Glomerular endothelial cell (primary cell): ENCODE measurements at places on chromosomes 6 and 20.

GRCh38 chr6:87661016-87661415 lies 41.0 kb downstream of the AKIRIN2 start:
- no peak for DNase-seq

DNA sequence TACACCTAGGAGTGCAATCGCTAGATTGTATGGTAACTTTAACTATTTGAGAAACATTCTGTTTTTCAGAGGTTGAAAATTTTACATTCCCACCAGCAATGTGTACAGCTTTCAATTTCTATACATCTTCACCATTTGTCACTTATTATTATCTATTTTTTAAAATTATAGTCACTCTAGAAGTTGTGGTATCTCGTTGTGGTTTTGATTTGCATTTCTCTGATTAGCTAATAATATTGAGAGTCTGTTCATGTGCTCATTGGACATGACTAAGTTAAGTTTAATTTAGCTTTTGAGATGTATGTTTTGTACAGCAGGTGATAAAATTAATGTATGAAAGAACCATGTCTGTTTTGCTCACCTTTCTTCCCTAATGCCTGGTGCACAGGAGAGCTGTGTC lies 34.8 kb upstream of the PLCB1 start:
- DNase-seq = no peak

GRCh38 chr6:157631412-157631811 lies 191.6 kb upstream of the SNX9 start:
- no peak for DNase-seq

DNA sequence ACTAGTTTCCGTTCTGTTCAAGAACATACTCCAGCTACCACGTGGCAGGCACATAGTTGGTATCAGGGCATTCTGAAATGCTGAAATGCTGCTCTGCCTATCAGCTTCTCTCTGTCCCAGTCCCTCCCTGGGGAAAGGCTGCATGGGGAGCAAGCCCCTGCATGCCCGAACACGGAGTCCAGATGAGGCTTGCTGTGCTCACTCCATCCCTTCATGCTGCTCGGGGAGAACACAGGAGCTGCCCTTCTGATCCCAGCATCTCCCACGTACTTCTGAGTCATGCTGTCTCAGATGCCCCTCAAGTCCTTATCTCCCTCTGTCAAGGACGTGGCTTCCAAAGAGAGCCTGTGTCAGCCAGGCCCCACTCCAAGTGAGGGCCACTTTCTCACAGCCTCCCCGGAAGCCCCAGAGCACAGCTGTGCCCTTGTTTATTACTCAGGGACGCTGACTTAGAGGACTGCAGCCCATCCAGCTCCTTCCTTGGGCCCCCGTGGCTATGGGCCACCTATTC lies 29.4 kb downstream of the THBS2 start:
- no peak for DNase-seq

DNA sequence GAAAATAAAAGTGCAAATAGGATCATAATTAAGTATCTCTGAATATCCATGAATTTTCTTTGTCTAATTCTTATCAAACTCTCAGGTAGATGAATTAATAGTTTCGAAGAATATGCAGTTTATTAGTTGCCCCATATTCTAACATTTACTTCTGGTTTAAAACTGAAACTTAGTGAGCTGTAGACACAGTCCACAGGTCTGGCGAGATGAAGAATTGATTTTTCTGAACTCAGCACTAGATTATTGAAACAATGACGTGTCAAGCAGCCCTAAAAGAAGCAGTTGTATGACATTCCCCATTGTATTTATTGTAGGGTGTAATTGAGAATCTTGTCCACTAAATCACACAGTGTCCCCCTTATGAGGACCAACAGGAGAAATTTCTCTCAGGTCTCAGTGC lies 407.1 kb downstream of the GRIK2 start:
- no peak for DNase-seq
